Activated CD4-positive, alpha-beta T cell treated with anti-CD3 and anti-CD28 coated beads for 36 hours (primary cell): ENCODE measurements at places on chromosomes 6 and 20. TPM values are rescaled to one million over a fixed set of nuclear protein-coding genes. Genes with fewer than 3 reads are reported as not detected.

GRCh38 chr6:38187325-38187724, 367.8 kb downstream of the ZFAND3 start:
- DNase-seq: no peak

DNA sequence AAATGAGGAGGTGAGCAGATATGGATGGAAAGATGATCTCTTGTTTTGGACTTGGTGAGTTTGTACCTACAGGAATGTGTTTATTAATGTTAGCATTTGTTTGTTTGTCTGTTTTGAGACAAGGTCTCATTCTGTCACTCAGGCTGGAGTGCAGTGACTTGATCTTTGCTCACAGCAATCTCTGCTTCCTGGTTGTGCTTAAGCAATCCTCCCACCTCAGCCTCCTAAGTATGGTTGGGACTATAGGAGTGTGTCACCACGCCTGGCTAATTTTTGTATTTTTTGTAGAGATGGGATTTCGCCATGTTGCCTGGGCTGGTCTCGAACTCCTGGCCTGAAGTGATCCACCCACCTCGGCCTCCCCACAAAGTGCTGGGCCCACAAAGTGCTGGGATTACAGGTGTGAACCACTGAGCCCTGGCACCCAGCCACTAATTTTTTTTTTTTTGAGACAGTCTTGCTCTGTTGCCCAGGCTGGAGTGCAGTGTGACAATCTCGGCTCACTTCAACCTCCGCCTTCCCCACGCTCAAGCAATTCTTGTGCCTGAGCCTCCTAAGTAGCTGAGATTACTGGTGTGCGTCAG, 7.1 kb downstream of the CASP8AP2 start:
- no peak for DNase-seq

DNA sequence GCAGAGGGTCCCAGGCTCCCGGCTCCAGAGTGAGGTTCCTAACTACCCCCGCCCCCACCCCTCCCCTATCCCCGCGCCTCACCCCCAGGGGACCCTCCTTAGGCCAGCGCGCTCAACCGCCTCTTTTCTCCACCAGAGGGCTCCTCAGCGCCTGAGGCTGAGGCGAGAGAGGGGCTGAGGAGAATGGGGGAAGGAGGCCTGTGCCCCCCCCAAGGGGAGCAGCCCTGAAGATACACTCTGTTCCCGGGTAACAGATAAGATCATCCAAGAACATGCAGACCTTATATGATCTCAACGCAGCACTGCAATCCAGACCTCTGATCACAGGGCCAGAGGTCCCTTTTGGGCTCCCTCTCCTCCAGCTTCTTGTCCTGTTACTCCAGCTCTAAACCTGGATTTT, 43.3 kb upstream of the MRPS10 start:
- peak; percentile 65 for DNase-seq

GRCh38 chr6:118292558-118292957, 255.5 kb upstream of the PLN start:
- no peak for DNase-seq

- DNase-seq: no peak
Observed at GRCh38 chr6:23414051-23414445, 712.0 kb upstream of the NRSN1 start.

GRCh38 chr6:5287205-5287965, 26.1 kb downstream of the FARS2 start:
- DNase-seq: no peak

DNA sequence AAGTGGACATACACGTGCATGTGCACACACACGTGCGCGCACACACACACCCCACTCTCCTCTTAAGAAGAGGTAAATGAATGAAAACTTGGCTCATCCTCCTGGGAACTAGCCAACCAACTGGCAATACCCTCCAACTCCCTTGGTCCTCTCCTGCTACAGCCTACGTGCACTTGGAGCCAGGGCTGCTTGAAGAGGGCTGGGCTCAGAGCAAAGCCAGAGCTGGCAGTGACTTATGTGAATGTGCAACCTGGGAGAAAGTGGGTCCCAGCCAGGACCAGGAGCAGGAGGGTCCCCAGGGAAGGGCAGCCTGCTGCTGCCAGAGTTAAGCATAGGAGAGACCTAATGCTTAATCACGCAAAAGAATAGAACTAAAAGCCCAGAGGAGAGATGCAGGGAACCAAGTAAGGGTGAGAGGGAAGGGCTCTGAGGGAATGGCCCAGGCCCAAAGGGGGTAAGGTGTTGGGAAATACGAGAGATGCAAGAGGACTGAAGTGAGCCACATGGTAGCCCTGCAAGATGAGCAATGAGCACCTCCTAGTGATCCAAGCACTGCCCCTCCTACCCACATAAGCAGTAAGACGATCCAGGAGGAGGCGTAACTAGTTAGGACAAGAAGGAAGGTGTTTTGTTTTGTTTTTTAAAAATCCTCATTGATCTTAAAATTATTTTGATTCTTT, 24.7 kb downstream of the TRAF3IP2 start:
- no peak for DNase-seq

DNA sequence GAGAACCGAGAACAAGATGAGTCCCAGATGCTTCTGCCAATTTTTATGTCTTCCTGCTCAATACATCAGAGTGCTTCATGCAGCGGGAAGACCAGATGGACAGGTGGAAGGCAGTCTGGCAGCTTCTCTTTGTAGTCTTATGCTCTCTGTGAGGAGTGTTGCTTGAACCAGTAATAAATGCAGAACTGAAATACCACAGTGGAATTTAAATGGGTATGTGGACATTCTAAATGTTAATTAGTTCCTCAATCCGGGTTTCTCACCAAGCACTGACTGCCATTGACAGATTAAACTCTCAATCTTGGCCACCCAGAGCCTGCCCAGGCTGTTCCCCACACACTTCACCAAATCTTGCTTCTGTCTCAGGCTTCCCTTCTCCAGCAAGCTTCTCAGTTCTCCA, 695.5 kb upstream of the CHD6 start:
- no peak for DNase-seq

DNA sequence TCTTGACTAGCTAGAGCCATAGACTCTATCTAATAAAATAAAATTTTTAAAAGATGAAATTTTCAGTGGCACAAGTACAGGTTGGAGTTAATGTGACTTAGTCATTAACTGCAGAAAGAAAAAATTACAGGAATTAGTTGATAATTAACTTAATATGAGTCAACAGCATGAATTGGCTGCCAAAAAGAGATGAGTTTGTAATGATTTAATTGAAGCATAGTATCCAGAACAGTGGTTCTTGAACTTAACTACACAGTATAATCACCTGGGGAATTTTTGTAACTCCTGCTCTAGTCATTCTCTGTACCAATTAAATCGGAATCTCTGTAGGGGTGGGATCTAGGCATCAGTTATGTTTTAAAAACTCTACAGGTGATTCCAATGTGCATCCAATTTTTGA, 46.3 kb upstream of the HMGN3 start:
- no peak for DNase-seq

DNA sequence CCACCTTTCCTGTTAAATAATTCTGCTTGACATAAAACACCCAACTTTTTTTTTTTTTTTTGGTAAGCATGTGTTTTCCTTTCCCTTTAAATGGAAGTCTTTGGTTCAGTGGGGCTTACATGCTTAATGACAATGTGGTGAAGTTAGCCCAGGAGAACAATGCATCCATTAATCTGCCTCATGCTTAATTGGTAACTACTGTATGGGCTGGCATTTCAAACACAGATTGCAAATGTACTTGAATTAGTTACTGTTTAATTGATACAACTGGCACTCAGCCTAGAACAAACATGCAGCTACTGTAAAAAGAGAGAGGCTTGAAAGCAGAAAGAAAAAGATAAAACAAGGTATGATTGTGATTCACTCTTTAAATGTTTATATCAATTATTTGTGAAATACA, 483.6 kb upstream of the NOX3 start:
- DNase-seq: no peak

DNA sequence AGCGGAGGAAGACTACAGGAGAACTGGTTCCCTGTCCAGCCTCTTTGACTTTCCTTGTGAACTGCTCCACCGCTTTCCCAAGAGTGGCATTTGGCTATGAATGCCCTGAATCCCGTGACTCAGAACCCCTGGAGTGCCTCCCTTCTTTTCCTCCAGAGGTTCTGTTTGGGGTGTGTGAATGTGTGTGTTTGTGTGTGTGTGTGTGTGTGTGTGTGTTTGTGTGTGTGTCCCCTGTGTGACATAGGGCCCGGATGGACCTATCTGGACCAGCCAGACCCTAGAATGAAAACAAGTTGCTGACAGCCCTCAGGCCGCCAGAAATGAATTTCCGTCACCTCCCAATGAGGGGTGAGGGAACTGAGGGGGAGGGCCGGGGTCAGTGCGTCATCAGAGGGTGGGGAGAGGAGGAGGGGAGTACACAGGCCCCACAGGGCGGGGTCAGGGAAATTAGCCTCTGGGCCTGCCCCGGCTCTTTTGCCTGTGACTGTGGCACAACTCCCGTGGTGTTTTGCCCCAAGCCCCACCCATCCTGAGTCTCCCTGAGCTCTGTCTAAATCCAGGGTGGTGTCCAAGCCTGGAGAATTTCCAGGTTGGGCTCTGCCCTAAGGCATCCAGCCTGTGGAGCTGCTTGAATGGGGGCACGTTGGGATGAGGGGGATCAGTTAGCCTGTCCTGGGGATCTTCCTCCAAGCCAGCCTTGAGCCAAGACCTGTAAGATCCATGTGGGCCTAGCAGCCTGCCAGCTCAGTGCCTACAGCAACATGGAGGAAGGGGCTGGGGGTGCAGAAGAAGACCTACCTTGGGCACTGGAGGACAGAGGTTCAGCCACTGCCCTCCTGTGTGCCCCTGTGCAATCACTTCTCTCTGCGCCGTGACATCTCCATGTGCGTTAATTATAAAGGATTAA, 15.2 kb upstream of the MRPS18A start:
- DNase-seq: peak; percentile 63

DNA sequence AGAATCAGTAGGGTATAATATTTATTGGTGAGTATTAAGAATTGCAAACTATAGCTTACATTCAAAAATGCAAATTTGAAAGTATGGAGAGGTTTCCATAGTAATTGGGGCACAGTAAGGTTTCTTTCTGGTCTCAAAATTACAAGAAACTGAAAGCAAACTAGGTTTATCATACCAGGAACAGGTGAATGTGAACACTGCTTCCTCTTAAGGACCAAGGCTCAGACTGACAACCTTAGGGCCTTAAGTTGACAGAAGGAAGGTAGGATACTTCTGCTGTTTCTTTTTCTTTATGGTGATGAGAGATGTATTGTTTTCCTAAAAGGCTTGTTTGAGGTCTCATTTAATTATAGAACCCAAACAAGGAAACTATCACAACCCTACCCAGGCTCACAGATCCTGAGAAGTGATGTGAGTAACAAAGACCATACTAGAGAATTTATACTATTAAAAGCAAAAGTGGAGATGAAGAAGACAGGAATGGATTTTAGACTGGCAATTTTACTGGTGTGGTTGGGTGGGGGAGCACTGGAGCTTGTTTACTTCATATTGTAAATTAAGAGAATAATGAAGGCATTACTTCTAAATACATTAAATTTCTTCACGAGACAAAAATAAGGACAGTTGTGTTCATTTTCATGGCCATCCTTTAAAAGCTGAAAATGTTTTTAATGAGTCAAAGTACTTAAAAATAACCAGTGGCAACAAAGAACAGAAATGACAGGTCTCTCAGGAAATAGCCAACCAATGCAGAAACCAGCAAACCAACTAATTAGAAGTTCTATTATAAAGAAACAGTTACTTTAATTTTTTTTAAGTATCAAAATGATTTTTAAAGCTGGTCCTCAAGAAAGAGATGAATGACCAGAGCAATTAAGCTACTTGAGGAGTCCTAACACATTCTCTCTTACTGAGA, 21.3 kb downstream of the STAU1 start:
- no peak for DNase-seq

DNA sequence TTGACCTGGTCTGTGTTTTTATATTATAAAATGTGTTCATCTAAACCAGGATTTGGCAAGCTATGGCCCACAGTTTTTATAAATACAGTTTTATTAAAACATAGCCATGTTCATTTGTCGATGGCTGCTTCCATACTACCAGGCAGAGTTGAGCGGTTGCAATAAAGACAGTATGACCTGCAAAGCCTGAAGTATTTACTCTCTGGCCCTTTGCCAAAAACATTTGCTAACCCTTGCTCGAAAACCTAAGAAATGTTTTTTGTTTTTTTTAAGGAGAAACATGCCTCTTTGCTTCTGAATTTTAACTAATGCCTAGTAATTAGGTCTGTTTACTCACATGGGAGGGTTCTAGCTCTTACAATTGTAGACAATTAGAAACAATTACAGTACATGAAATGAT, 67.4 kb upstream of the SMIM28 start:
- no peak for DNase-seq

- no peak for DNase-seq
Observed at GRCh38 chr6:100353276-100354015, 111.3 kb downstream of the SIM1 start.

GRCh38 chr6:5103250-5103649, 18.1 kb downstream of the PPP1R3G start:
- DNase-seq: no peak

- DNase-seq: no peak
Observed at GRCh38 chr6:34386316-34387137, 5.9 kb downstream of the NUDT3 start.

GRCh38 chr6:21163110-21163837, 430.3 kb upstream of the SOX4 start:
- no peak for DNase-seq

GRCh38 chr6:55388211-55388610, 60.9 kb downstream of the GFRAL start:
- DNase-seq: no peak

DNA sequence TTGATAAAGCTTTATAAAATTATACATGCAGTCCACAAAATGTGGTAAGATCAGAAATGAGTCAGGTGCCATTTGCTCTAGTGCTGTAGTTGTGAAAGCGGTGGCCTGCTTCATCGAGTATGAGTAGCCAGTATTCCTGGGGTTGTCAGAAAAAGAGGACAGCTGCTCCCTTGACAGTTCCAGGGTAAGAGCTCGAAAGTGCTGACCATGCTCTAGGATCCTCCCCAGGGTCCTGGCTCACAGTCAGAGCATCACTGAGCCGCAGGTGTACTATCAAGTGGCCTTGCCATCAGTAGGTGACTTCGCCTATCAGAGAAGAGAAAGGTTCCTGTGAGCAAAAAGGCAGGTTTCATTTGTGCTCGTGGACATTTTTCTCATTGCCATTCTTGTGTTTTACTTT, 3.6 kb downstream of the BTBD3 start:
- no peak for DNase-seq

Gene CPXM1
- total RNA-seq: 2.9 TPM

Gene LIN28B
- not detected for total RNA-seq

Gene HLA-DOA
- 3.3 TPM for total RNA-seq

Gene SLC32A1
- not detected for total RNA-seq

Gene IL20RA
- total RNA-seq: not detected

Gene ALDH5A1
- 16.5 TPM for total RNA-seq

Gene ANKEF1
- 2.5 TPM for total RNA-seq

Gene ADGB
- total RNA-seq: not detected

Gene PSORS1C1
- 0.33 TPM for total RNA-seq

Gene CNR1
- total RNA-seq: not detected

Gene TSPO2
- total RNA-seq: not detected
